ENCODE measurements at places on chromosomes 16 and 17.

GRCh38 chr17:72100470-72100869, 20.4 kb upstream of the SOX9 start:
- DNase-seq, result no peak

- DNase-seq, result no peak
Observed at GRCh38 chr17:57441270-57441600, 184.9 kb downstream of the MSI2 start.

DNA sequence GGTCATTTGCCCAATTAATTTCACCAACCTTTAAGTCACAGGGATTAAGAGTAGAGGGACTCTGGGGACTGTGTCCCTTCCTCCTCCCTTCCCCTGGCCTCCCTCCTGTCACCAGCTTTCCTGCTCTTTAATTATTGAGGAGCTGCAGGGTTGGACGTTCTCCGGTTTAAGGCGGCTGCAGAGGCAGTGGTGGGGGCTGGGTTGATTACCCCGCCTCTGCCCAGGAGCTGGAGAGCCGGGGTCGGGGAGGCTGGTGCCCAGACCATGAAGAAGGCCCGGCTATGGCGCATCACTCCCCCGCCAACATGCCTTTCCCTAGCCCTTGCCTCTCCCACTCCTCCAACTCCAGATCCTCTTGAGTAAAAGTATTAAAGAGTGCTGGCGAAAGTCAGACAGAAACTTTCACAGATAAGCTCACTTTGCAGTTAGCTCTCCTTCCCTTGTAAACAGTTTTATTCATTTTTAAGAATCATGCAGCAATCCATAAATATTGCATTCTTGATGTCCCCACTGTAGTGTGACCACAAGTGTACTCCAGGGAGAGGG, 1.1 kb upstream of the FOXJ1 start:
- DNase-seq, result no peak

- no peak for DNase-seq
Observed at GRCh38 chr16:88045820-88046303, 94.6 kb downstream of the BANP start.

DNA sequence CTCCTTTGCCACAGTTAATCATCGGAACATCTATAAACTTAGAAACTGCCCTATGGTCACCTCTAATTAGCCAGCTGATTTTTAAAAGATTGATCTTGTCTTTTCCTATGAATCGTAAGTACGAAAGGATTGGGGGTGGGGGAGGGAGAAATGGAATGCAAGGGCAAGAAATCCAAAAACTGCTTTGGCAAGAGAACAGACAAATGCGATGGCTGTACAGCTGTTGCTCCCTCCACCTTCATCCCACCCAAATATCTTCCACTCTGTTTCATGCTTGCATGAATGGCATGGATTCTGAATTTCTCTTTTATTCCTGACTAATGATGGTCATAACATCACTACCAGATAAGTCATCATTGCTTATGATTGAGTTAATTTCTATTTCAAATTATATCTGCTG, 165.7 kb downstream of the STX8 start:
- no peak for DNase-seq

DNA sequence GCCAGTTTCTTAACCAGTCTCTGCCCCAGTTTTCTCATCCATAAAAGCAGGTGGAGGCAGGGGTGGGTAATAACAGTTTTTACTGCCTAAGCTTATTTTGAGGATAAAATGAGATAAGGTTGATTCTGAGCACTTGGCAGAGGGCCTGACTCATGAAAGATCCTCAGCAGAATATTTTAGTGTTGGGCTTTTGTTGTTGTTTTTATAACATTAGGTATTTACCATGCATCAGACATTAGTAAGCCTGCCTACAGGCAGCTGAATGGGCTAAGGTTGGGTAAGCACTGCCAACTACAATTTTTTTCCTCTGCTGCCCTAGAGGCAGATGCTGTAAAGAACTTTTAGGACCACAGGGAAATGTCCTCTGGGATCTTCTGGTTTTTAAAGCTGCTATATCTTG, 43.1 kb downstream of the SCNN1G start:
- DNase-seq, result no peak

- DNase-seq, result no peak
Observed at GRCh38 chr17:66387392-66387981, 85.1 kb downstream of the PRKCA start.

DNA sequence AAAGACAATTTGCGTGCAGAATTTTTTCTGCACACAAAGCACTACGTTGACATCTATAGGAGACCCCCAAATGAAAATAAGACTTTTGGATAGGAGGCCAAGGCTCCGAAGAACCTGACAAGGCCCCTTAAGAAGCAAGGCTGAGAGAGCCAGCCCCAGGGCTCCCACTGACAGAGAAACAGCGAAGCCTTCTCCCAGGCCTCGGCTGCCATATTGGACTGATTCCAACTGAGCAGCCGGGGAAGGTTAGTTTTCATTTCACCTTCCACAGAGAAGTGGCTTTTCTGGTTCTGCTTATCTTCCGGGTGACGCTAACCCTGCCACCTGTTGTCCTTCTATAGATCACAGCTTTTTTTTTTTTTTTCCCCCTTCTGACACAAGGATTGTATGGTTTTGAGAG, 356.7 kb downstream of the SOX9 start:
- DNase-seq, result no peak

DNA sequence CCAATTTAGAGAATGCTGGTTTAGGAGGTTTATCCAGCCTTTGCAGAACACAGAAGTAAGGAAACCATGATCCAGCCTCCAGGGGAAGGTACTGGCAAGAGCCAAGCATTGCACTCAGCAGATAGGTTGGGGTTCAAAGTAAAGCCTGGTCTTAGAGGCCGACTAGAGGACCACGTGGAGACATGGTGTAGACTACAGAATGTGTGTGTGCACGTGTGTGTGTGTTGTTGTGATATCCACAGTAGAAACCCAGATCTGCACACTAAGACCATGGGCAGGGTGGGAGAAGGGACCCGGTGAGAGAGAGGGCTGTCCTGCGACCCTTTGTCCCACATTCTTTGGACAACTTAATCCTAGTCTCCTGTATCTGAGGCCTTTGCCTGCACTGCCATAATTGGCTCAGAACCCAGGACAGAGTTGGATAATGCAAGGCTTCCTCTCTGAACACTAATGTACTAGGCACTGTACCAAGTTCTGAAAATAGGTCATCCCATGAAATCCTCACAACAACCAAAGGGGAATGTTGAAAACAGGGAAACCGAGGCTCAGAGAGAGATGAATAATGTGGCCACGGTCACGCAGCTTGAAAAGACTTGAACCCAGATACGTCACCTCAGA, 325.1 kb upstream of the HSBP1 start:
- no peak for DNase-seq

- no peak for DNase-seq
Observed at GRCh38 chr17:82365606-82366295, 5.8 kb upstream of the UTS2R start.

GRCh38 chr16:79394206-79394605, 206.3 kb downstream of the MAF start:
- no peak for DNase-seq

All from T-cell (primary cell).